ENCODE measurements at places on chromosomes 7 and 10. TPM values are rescaled to one million over a fixed set of nuclear protein-coding genes. Genes with fewer than 3 reads are reported as not detected.

GRCh38 chr7:108280136-108280535, 150.0 kb upstream of the LAMB4 start:
- no peaks in the 10 kb centered on the region for H3K27me3 ChIP-seq
- no peak overlapping the region for H3K4me3 ChIP-seq
- peaks cover 2% of the 10 kb centered on the region for H3K36me3 ChIP-seq
- no peak for DNase-seq
- no peak overlapping the region for H3K27ac ChIP-seq
- H3K4me1 ChIP-seq: no peaks in the 10 kb centered on the region

DNA sequence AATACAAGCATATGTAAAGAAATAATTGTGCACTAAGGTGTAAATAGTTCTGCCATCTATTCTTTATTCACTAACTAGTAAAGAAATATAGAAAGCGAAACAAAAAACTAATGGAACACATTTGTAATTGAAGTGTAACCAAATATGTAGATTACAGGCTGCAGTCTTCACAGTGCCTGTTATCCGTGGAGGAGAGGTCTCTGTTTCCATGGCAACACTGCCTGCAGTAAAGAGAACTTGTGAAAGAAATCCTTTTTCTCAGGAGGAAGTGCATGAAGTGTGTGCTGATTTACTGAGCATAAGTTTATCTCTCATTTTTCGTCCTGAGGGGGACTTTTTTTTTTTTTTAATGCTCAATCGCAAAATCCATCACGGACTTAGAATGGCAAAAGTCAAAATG, 102.5 kb downstream of the APBB1IP start:
- H3K4me3 ChIP-seq: no peak overlapping the region
- H3K27me3 ChIP-seq: no peaks in the 10 kb centered on the region
- H3K4me1 ChIP-seq: peaks cover 1% of the 10 kb centered on the region
- no peak overlapping the region for H3K27ac ChIP-seq
- no peaks in the 10 kb centered on the region for H3K36me3 ChIP-seq

- H3K36me3 ChIP-seq: no peaks in the 10 kb centered on the region
- H3K27me3 ChIP-seq: no peaks in the 10 kb centered on the region
- no peaks in the 10 kb centered on the region for H3K4me1 ChIP-seq
- no peak overlapping the region for H3K27ac ChIP-seq
- no peak overlapping the region for H3K4me3 ChIP-seq
- no peak for DNase-seq
These were observed 324.6 kb downstream of the ATRNL1 start for GRCh38 chr10:115417585-115418265.

DNA sequence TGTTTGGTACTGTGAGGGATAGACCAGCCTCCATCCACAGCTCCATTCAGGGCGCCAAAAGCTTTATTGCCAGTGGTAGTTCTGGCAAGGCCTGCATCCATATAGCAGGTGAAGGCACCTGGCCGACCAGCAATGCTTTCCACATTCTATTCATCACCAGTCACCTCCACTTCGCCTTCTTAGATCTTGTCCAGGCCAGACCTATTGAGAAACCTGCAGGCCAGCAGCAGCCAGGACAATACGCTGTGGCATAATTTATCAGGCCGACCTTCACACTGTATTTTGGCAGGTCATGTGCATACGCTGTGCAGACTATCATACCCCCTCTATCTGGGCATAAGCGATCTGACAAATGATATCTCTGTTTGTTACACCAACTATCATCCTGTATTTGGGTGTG, 15.2 kb upstream of the KNDC1 start:
- H3K4me3 ChIP-seq: peak overlapping the region; percentile 63
- no peak for DNase-seq

DNA sequence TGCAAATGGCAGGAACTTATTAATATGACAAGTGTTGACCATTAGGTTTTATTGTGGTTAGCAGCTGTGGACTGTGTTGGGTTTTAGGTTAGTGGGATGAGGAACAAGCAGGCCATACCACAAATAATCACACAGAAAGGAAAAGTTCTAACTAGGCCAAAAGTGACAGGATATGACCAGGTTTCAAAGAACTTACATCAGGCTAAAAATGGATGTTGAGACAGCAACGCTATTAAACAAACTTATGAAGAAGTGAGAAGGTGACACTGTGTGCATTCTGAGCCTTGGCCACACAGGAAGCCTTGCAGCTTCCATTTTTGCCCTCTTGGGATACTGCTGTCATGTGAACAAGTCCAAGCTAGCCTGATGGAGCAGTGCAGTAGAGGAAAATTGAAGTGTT, 568.8 kb downstream of the HTR7 start:
- no peaks in the 10 kb centered on the region for H3K36me3 ChIP-seq
- DNase-seq: no peak
- no peak overlapping the region for H3K4me3 ChIP-seq
- H3K27ac ChIP-seq: no peak overlapping the region
- no peaks in the 10 kb centered on the region for H3K27me3 ChIP-seq

DNA sequence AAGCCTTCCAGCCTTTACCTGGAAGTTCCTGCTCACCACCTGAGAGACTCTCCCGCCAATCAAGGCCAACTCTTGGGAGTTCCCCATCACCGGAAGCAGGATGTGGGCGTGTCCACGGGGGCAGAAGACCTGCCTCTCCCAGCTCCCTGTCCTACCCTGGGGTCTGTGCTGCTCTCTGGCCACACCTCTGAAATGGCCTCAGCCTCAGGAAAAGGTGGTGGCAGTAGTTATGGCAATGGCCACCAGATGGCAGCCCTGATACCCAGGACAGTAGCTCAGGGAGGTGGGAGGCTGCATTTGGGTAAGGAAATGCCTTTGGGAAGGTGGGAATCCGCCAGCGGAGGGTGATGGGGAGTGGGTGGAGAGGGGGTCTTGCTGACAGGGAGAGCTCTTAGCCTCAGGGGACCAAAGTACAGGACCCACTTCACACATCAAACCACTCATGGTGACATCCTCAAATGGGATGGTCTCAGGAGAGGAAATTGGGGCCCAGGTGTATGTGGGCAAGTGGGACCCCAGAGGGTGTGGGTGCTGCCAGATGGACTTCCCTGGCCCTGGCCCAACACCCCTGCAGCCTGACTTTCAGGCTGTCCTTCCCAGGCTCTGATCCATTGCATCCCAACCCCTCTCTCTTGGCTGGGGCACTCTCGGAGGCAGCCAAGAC, 33.9 kb downstream of the KAZALD1 start:
- peaks cover 13% of the 10 kb centered on the region for H3K4me1 ChIP-seq
- H3K4me3 ChIP-seq: no peak overlapping the region
- H3K27me3 ChIP-seq: peaks cover 78% of the 10 kb centered on the region
- H3K36me3 ChIP-seq: no peaks in the 10 kb centered on the region

DNA sequence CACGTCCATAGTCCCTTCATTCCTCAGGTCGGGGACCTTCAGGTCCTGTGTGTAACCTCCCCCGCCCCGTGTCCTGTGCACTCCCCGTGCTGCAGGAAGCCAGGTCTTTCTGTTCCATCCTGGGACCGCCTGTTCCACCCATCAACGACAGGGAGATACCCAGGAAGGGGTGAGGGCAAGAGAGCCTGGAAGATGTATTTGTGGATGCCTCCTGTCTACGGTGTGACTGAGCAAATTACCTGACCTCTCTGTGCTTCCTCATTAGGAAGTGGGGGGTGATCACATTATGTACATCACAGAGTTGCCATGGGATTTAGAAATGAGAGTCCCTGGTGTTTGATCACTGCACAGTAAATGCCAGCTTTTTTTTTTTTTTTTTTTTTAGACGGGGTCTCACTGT, 46.3 kb downstream of the GRID2IP start:
- peak overlapping the region; percentile 97 for H3K27ac ChIP-seq
- no peak for DNase-seq
- H3K36me3 ChIP-seq: no peaks in the 10 kb centered on the region
- no peaks in the 10 kb centered on the region for H3K4me1 ChIP-seq
- H3K4me3 ChIP-seq: peak overlapping the region; percentile 83

GRCh38 chr10:117653170-117653515, 110.6 kb downstream of the EMX2 start:
- peaks cover 3% of the 10 kb centered on the region for H3K36me3 ChIP-seq
- no peak overlapping the region for H3K4me3 ChIP-seq

DNA sequence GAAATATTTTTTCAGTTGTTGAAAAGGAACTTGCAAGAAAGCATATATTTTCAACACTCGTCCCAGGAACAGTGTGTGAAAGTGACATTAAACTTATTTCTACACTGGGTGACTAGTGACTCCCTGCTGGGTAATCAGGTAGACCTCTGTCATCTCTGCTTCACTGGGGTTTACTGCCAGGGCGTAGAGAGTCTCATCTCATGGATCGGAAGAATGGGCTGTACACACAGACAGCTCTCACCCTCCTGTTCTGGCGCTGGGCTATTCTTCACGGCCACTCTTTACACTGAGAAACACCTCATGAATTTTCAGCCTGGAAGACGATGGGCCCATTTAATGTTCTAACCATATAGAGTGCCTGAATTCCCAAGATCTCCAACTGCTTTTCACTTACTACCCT, 36.4 kb downstream of the NRP1 start:
- no peak for DNase-seq
- peaks cover 32% of the 10 kb centered on the region for H3K4me1 ChIP-seq
- no peak overlapping the region for H3K4me3 ChIP-seq
- H3K36me3 ChIP-seq: peaks cover 3% of the 10 kb centered on the region
- no peaks in the 10 kb centered on the region for H3K27me3 ChIP-seq
- H3K27ac ChIP-seq: no peak overlapping the region

DNA sequence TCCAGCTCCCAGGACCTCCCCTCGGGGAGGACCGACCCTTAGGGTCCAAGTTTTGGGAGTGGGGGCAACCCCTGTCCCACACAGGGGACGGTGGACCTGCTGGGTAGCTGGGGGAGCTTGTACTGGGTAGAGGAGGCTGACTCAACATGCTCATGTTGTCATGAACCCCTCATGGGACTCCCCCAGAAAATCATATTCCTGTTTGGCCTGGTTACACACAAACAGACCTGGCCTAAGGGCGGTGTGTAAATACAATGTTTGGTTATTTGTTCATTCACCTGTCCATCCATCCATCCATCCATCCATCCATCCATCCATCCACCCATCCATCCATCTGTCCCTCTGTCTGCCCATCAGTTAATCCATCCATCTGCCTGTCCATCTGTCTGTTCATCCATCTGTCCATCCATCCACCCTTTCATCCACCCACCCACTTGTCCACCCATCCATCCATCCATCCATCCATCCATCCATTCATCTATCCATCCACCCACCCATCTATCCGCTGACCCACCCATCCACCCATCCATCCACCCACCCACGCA, 92.9 kb downstream of the DNAJB6 start:
- H3K27ac ChIP-seq: no peak overlapping the region
- no peaks in the 10 kb centered on the region for H3K36me3 ChIP-seq
- peaks cover 10% of the 10 kb centered on the region for H3K27me3 ChIP-seq
- H3K4me3 ChIP-seq: no peak overlapping the region
- peaks cover 3% of the 10 kb centered on the region for H3K4me1 ChIP-seq

DNA sequence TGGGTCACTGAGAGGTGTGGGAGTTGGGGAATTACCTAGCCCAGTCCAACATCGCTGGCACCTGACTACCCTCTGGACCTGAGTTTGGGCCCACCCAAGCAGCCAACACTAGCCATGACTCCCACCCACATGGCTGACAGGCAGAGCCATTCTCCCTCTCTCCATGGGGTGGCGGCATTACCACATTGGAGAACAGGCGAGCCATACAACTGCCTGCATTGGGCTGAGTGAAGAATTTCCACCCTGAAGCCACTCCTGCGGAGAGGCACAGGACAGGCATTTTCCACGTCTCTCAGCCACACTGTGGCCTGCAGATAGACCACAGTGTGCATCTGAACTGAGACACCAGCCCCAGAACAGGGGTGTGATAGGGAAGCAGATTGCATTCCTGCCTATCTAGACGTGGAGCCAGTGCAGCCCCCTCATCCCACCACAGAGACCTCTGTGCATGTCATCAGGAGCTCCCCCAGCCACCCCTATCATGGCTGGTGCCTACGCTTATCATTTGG, 58.2 kb upstream of the ANTXRL start:
- no peak overlapping the region for H3K27ac ChIP-seq
- H3K4me3 ChIP-seq: no peak overlapping the region
- no peaks in the 10 kb centered on the region for H3K4me1 ChIP-seq

DNA sequence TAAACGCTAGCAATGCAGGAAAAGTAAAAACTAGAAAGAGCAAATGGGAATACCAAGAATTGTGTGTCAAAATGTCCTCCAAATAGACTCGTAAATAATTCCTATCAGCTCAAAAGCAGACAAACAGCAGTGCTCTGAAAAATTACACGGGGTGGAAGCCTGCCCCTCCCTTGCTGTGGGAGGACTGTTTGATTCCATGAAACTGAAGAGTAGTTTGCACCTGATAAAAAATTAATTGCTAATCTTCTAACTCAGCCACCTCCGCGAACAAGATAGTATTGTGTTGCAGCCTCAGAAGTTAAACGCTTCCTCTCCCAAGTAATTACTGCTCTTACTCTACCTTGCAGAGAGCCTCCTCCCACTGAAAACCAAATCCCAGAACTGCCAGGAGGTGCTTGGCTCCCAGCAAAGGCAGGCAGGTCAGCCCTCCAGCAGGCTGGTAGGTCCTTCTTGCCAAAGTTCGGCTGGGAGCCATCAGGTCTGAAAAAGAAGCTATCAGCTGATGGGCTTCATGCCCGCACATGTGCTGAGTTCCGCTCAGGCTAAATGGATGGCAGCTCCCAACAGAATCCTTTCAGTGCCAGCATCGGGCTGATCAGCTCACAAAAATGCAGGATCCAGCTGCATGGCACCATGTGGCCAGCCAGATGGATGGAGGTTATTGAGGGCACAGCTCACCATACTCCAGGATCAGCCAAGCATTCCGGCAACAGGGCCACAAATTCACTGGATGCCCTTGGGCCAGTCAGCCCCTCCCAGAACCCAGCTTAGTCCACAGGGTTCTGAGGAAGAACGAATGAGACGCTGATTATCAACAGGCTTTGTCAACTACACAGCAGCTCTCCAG, 37.1 kb downstream of the MAD1L1 start:
- no peaks in the 10 kb centered on the region for H3K27me3 ChIP-seq
- H3K36me3 ChIP-seq: peaks cover 29% of the 10 kb centered on the region
- H3K4me1 ChIP-seq: no peaks in the 10 kb centered on the region

DNA sequence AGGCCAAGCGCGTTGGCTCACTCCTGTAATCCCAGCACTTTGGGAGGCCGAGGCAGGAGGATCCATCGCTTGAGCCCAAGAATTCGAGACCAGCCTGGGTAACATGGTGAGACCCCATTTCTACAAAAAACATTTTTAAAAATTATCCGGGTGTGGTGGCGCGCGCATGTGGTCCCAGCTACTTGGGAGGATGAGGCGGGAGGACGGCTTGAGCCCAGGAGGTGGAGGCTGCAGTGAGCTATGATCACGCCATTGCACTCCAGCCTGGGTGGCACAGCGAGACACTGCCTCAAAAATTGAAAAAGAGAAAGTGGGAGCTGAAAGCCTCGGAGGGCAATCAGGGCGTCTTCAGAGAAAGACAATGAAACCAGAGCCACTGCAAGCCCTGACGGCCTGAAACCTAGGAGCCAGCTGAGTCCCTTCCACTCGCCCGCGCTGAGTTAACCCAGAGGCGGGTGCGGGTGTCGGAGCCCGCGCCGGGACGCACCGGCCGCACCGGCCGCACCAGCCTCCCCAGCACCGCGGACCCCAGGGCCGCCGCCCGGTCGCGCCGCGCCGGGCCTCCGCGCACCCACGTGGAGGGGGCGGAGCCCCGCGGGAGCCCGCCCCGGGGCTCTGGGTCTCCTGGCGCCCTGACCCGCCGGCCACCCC, 22.4 kb downstream of the ZFAND2A start:
- no peaks in the 10 kb centered on the region for H3K27me3 ChIP-seq
- H3K4me1 ChIP-seq: peaks cover 14% of the 10 kb centered on the region

FAM221A gene
- 34.4 TPM for total RNA-seq

XRCC2 gene
- total RNA-seq: 12.2 TPM

CHST15 gene
- total RNA-seq: 8.1 TPM

SLC29A3 gene
- total RNA-seq: 13.3 TPM

CYP3A7 gene
- total RNA-seq: not detected

C1QL3 gene
- total RNA-seq: 3.0 TPM

CDC14C gene
- total RNA-seq: 0.22 TPM

BRAT1 gene
- 43.7 TPM for total RNA-seq

CLRN3 gene
- 2.7 TPM for total RNA-seq

TTYH3 gene
- 170 TPM for total RNA-seq

All from progenitor cell of endocrine pancreas (in vitro differentiated cells).